ENCODE measurements at places on chromosomes 2 and 18.

GRCh38 chr2:128682729-128683284, 364.1 kb upstream of the HS6ST1 start:
- DNase-seq, result no peak

DNA sequence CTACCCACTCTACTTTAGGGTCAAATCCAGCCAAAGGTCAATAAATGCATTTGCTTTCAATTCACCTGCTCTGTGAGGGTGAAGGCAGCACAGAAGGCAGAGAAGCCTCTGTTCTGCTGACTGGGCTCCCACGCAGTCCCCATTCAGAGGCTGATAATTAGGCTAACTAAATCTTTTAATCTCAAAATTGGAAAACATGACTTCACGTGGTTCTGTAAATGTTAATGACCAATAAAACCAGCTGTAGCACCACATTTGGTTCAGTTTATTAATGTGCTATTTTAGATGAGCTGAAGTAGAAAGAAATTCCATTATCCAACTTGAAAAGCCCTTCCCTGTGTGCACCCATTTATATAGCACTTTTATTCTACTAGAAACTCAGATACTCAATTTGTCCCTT, 310.6 kb downstream of the C1D start:
- DNase-seq, result peak; percentile 31

- DNase-seq, result no peak
These were observed 116.0 kb upstream of the AQP4 start for GRCh38 chr18:26981360-26982082.

DNA sequence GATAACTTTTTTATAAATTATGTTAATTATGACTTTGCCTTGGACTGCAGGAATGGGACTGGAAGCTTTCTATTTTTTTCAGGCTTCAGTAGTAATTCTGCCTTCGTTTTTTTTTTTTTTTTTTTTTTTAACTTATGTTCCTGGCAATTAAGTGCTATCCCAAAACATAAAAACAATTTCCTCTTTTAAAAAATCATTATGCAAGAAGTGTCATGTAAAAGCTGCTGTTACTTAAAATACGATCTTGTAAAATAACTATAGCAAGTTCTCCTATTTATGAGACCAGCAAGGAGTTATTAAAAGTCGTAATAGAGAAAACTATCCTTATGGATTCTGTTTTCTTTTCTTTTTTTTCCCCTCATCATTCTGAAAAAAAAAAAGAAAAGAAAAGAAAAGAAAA, 301.6 kb upstream of the FBXO11 start:
- DNase-seq, result no peak

DNA sequence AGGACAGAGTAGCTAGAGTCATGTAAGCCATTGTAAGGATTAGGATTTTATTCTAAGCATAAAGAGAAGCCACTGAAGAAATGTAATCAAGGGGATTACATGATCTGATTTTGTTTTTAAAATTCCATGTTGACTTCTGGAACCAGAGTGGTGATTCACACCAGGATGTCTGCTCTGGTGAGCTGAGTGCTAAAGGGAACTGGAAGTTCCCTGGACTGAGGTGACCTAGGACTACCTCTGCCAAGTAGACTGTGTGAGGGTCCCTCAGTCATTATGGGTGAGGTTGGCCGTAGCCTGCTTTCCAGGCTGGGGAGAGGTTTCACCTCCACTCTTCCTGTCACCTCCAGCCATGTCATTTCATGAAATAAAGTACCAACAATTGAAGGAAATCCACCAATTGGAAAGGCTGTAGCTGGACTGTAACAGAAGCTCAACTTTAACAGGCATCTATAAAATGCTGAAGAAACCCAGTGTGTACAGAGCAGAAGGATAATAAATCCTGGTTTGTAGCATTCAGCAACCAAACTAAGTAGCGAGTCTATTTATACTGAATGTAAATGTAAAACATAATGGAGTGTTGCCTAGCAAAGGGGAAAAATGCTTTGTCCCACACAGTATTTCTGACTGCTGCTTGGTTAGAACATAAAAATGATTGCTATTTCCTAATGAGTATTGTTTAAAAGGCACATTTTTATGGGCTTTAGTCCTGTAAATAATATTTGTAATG, 507.4 kb upstream of the PKDCC start:
- DNase-seq, result no peak

- no peak for DNase-seq
These were observed 15.6 kb downstream of the ILKAP start for GRCh38 chr2:238187618-238188548.

GRCh38 chr2:231315896-231316295, 79.6 kb upstream of the B3GNT7 start:
- DNase-seq, result no peak

DNA sequence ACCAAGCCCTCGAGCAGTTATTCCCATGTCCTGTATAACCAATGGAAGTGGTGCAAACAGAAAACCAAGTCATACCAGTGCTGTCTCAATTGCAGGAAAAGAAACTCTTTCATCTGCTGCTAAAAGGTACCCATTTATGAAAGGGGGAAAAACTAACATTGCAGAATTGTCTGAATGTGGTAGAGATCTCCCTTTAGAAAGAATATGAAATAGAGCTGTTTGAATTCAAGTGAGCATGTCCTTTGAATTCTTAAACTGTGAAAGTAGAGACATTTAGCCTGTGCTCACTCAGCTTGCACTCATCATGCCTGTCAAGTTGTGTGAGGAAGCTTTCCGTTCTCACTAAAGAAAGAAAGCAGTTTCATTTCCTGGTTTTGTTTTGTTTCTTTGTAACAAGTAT, 87.4 kb downstream of the EML4 start:
- DNase-seq, result no peak

DNA sequence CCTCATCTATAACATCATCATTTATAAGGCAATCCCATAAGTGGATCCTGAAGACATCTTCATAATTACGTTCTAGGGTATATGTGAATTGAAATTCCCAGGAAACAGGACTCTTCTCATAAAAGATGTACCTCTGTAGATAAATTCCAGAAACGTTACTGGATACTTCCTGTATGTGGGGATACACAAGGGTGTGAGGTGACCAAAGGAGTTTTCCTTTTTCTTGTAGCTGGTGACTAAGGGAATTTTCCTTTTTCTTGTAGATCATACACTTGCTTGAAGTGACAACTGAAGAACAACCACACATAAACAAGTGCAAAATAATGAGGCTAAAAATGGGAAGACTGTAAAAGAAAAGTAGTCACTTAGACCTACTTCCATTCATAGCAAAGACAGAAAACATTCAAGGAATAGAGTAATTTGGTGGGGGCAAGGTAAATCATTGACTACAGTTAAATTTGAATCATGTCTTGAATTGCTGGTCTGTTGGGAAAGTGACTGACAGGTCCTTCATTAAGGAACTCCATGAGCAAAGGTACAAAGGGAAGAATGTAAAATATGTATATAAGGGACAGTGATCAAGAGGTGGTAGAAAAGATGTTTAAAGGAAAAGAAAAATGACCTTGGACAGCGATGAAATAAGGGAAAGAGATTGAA, 53.2 kb upstream of the UBE2E3 start:
- DNase-seq, result no peak

- no peak for DNase-seq
These were observed 909.4 kb upstream of the GYPC start for GRCh38 chr2:125746321-125747164.
